Activated CD4-positive, alpha-beta T cell treated with anti-CD3 and anti-CD28 coated beads for 48 hours (primary cell): ENCODE measurements at places on chromosomes 4 and X.

DNA sequence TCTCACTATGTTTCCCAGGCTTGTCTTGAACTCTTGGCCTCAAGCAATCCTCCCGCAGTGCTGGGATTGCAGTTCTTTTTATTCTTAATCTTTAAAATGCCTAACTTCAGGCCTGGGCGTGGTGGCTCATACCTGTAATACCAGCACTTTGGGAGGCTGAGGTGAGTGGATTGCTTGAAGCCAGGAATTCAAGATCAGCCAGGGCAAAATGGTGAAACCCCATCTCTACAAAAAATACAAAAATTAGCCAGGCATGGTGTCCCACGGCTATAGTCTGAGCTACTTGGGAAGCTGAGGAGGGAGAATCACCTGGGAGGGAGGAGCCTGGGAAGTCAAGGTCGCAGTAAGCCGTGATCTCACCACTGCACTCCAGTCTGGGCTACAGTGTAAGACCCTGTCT, 45.9 kb downstream of the PLS3 start:
- DNase-seq = no peak

DNA sequence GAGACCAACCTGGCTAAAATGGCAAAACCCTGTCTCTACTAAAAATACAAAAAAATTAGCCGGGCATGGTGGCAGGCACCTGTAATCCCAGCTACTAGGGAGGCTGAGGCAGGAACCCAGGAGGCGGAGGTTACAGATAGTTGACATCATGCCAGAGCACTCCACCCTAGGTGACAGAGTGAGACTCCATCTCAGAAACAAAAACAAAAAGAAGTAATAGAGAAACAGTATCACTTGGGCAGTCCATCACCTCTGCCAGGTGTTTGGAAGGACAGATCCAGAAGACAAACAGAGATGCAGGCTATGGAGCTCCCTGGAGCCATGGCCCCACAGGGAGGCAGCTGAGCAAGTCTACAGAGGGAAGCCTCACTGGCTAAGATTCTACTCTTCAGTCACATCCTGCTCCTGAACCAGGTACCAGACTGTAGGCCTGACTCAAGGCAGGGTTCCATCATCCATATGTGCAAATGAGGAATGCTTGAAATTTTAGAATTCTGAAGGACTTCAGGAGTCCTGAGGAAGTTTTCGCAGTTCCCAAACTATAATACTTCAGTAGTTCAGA, 81.4 kb upstream of the CPEB2 start:
- DNase-seq = peak; percentile 17

DNA sequence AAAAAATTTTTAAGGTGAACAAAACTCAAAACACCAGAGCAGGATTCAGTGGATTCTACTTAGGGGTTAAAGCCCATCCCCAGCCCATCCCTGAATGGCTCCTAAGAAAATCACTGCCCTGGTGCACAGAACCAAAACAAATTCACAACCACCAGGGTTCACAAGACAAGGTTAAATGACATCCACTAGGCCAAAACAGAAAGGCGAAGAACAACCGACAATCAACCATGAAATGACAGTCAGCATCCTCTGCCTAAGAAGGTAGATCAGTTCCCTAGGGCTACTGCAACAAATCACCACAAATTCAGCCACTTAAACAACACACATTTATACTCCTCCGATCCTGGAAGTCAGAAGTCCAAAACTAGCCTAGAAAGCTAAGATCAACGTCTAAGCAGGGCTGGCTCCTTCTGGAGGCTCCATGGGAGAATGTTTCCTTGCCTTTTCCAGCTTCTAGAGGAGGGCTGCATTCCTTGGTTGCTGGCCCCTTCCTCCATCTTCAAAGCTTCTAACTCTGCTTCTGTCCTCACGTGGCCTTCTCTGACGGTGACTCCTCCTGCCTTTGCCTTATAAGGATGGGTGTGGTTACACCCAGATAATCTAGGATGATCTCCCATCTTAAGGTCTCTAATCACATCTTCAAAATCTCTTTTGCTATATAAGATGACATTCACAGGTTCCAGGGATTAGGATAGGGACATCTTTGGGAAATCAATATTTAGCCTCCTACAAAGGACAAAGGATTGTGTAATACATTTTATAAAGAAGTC, 1.8 kb downstream of the CCNQ start:
- no peak for DNase-seq

GRCh38 chrX:46704767-46705386, 54.0 kb downstream of the SLC9A7 start:
- DNase-seq = peak; percentile 32

DNA sequence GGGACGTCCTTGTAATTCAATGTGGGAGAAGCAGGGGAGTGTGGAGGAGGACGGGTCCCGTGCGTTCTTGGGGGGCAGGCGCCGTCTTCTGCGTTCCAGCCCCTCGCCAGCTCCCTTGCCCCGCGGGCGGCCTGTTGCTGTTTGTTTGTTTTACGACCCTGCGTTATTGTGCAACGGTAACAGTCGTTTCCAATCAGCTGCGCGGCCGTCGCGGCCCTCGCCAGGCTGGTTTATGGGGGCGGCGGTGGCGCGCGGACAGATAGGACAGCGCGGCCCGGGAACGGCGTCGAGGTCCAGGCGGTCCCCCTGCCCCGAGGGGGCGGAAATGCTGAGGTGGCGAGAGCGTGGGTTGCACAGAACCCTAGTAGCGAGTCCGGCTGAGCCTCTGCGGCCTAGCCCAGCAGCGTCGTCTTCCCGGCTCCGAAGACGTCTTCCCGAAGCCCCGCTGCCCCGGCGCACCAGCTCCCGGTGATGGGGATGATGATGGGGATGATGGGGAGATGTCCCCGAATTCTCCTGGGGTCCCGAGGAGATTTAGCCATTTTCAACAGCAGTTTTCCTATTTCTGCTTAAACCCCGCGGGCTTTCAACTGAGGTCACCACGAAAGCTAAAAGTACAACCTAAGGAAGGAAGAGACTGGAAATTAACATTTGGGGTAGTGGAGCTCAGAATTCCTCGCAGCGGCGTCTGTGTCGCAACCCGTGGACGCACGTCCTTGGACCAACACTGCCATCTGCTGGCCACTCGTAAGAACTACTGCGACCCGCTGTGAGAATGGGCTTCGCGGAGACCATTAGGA, 4.8 kb downstream of the PDGFRA start:
- peak; percentile 76 for DNase-seq

DNA sequence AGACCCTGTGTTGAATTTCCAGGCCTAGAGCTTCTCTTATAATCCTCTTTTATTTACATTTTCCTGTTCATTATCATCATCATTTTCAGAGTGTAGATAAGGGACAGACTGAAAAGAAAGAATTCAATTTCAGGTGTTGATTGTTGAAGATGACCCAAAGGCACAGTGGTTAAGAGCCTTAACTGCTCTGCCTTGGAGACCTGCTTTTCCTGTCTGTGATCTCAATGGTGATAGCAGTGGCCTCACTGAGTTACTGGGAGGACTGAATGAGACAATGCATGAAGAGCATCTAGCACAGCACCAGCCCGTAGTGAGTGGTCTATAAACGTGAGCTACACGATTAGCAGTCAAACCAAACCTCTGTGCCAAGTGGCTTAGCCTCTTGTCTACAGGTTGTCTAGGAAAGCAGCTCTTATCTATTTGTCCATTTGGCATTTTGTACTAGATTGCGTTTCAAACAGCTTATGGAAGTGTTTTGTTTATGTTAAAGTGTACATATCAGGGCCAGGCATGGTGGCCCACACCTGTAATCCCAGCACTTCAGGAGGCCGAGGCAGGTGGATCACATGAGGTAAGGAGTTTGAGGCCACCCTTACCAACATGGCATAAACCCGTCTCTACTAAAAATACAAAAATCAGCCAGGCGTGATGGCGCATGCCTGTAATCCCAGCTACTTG, 41.5 kb downstream of the SETD7 start:
- DNase-seq = no peak

DNA sequence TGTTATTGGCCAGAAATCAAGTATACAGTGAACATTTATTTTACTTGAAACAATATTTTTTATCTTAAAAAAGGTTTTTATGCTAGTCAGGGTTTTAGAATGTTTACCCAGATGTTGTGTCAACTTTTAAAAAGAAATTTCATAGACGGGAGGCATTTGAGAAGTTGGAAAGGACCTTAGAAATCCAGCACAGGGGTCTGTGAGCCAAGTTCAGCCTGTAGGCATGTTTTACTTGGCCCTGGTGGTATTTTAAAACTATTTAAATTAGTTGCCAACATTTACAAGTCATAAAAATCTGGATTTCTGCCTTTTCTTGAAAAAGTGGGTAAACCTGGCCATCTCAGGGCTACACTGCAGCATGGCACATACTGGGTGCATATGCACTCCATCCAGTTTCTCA, 25.5 kb upstream of the FHL1 start:
- no peak for DNase-seq

- no peak for DNase-seq
Measured at GRCh38 chr4:80321341-80321740, 14.2 kb upstream of the CFAP299 start.

- no peak for DNase-seq
Measured at GRCh38 chr4:56760183-56760582, 61.3 kb downstream of the SPINK2 start.

DNA sequence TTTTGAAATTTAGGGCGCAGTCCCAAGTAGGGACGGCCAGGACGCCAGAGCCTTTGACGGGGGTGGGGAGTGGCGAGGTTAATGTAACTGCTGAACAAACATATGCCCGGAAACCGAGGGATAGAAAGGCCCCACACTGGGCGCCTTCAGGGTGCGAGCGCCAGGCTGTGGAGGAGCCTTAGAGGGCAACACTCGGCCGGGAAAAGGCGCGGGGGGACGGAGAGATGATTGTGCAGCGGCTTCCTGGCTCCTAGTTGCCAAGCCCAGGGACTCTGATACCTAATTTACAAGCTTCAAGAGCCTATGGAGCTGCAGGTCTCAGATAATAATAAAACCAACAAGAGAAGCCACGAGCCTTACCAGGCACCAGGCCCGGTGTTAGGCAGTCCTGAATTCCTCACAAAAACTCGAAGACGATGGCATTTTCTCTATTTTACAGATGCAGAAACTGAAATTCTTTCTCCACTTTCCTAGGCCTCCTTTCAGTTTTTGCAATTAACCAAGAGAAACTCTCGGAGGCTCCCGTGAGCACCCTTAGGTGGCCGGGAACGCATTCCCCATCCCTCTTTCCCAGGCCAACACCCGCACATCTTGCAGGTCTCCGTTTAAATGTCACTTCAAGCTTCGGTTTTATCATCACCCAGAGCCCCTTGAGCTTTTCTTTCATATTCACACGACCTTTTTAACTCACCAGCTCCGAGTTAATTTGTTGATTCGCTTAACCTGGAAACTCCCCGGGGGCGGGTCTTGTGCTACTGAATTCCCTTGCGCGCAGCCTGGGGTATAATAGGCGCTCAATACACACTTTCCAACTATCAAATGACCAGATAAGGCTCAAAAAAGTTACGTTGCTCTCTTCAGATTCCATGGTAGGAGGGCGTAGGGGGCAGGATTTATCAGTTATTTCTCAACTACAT, 6.4 kb upstream of the GSX2 start:
- DNase-seq = peak; percentile 51

DNA sequence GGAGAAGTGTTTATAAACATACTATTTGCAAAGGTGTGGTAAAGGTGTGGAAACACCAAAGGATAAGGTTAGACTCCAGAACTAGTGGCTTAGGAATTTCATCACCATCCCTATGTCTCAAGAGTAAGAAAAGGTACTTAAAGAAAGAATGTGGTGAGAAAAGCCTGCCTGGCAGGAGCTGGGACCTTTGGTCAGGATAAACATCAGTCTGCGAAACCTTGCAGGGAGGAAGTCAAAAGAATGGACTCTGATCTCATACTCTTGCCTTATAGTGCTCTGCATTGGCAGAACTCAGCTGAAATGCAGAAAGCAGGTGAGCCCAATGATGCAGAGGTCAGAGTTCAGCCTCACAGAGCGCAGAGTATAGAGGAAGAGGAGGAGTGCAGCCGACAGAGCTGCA, 97.2 kb upstream of the NR3C2 start:
- DNase-seq = no peak

GRCh38 chrX:127038065-127038464, 218.5 kb downstream of the PRR32 start:
- DNase-seq = no peak

DNA sequence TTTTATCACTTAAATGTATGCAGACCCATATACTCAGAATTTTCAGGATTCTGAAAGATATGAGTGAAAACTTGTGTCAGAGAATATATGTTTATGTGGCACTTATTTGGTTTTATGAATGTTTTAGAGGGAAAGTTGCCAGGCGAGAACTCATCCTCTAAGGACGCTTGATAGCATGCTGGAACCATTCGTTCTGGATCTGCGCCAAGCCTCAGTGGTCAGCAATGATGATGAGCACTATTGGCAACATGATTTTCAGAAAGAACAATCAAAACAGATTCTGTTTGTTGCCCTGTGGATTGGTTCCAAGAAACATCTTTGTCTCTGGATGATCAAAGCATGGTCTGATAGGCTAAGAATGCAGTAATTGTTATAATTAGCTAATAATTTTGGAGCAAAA, 32.1 kb upstream of the RAPGEF2 start:
- DNase-seq = no peak

DNA sequence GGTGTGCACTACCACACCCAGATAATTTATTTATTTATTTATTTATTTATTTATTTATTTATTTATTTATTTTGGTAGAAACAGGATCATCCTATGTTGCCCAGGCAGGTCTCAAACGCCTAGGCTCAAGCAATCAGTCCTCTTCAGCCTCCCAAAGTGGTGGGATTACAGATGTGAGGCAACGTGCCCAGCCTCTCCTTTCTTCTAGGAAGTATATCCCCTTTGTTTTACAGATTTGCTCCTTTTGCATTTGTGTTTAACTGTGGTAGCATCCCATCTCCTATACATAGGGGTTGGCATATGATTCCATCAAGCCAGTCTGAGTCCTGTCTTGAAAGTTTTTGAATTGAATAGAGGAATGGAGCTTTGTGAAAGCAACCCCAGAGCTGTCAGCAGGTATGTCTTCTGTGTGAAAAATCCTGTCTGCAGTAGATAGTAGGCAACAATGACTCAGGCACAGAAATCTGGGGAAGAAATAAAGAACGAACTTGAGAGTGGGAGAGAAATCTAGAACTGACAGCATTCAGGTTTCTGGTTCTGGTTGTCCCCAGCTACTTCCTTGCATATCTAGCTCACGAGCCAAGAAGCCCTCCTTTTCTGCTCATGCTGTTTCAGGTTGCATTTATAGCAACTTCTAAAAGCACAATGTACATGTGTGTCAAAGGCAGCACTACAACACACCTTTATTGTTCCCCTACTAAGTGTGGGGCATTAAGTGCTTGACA, 113.7 kb upstream of the LSM6 start:
- no peak for DNase-seq

DNA sequence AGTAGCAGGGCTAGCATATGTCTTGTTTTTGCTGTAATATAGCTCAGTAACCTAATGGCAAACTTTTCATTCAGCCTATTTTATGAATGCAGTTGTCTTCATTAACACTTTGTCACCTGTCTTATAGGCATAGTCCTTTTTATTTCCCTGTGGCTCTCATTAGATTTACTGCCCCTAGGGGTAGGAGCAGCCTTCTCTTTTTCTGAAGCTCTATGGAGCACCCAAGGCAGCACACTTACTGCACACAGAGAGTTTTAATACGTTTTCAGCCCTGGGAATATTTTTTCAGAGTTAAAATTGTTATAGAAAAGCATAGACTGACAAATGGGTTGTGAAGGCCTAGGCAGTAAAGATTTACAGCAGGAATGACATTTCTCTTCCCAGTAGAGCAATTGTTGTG, 406.8 kb downstream of the TMA16 start:
- DNase-seq = no peak
